Activated T-cell treated with anti-CD3 and anti-CD28 coated beads, Interleukin-2, amount 50 U/mL, for 72 hours (primary cell): ENCODE measurements at places on chromosomes 6 and 20. TPM values are rescaled to one million over a fixed set of nuclear protein-coding genes. Genes with fewer than 3 reads are reported as not detected.

Gene MLN
- total RNA-seq: not detected

Gene SLC2A10
- total RNA-seq: not detected

Gene LCA5
- 0.58 TPM for total RNA-seq

Gene DYNLT2
- 1.7 TPM for total RNA-seq

Gene SRSF12
- 0.46 TPM for total RNA-seq

Gene NR2E1
- not detected for total RNA-seq

Gene KCNK16
- not detected for total RNA-seq

Gene ABHD16B
- not detected for total RNA-seq

Gene AVP
- not detected for total RNA-seq

Gene TXLNB
- total RNA-seq: 0.19 TPM

Gene SSTR4
- not detected for total RNA-seq

Gene RAET1L
- total RNA-seq: not detected

Gene SPATS1
- total RNA-seq: not detected

Gene SPTLC3
- total RNA-seq: 1.4 TPM

Gene SMLR1
- not detected for total RNA-seq

Gene SESN1
- 25.7 TPM for total RNA-seq

Gene ARHGAP40
- total RNA-seq: not detected

Gene CTAGE9
- total RNA-seq: not detected

Gene CCDC170
- total RNA-seq: not detected

Gene GFOD1
- 5.2 TPM for total RNA-seq

Gene C20orf144
- total RNA-seq: 0.23 TPM

Gene C20orf96
- total RNA-seq: 6.4 TPM

Gene OPRM1
- not detected for total RNA-seq

Gene ZC2HC1B
- not detected for total RNA-seq

Gene PRPH2
- total RNA-seq: not detected

Gene ECT2L
- total RNA-seq: not detected

Gene SIRPB1
- total RNA-seq: 0.91 TPM

Gene MTRF1L
- total RNA-seq: 13.8 TPM

Gene CST2
- total RNA-seq: not detected

Gene WFDC10B
- not detected for total RNA-seq

Gene SCP2D1
- not detected for total RNA-seq

Gene OR2J3
- not detected for total RNA-seq

Gene GNMT
- total RNA-seq: 0.69 TPM

Gene AGPAT4
- 9.5 TPM for total RNA-seq

Gene PNPLA1
- not detected for total RNA-seq

Gene STX11
- total RNA-seq: 34.0 TPM

Gene TPX2
- total RNA-seq: 132 TPM

Gene SALL4
- total RNA-seq: 0.10 TPM

Gene MYB
- total RNA-seq: 89.6 TPM

Gene EDN1
- 0.12 TPM for total RNA-seq

Gene CST9L
- not detected for total RNA-seq

Gene SPO11
- not detected for total RNA-seq

Gene TP53INP2
- total RNA-seq: 9.9 TPM

Gene TAAR2
- total RNA-seq: not detected
